Activated CD4-positive, alpha-beta T cell treated with anti-CD3 and anti-CD28 coated beads, Interleukin-2, Interleukin-4, amounts not matched to agents 100 ng/mL and 50 ng/mL, durations not matched to agents 16 hours and 8 hours (primary cell): ENCODE measurements at places on chromosomes 13 and 19.

- no peak for DNase-seq
Observed at GRCh38 chr13:104057861-104058260, 991.6 kb upstream of the SLC10A2 start.

DNA sequence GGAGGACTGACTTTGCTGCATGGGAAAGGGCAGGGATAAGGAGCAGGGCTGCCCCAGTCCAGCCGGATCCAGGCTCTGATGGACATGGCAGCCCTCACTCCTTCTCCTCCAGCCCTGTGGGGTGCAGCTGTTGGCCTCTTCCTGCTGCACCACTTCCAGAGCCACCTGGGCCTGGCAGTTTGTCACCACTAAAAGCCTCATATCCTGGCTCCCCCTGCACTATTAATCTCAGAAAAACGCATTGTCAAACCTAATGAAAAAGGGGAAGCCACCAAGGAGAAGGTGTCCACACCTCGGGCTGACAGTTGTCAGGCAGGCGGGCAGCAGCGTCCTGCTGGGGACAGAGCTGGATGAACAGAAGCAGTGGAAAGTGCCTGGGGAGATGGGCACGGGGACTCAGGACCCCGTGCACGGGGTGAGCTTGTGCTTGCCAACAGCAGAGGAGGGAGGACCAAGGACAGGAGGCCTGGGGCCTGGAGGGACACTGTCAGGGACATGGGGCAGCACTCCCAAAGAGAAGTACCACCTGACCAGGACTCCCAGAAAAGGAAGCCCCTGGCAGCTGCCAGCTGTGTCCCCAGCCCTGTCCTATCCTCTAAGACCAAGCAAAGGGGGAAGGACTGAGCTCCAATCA lies 151.1 kb upstream of the TSHZ3 start:
- DNase-seq, result no peak

DNA sequence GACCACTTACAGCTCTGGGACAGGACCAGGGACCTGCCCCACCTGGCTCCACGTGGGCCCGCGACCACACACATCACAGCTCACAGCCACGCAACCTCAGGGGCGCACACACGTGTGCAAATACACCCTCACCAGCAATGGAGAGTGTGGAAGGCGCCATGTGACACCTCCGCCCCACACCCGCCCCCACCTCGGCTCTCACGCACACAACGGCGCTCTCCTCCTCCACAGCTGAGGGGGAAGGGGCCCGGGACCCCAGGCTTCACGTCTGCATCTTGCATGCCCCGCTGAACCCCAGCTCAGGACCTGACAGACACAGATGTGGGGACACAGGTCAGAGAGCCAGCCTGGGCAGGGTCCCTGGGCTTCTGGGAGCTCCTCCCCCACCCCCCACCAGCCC lies 6.4 kb upstream of the SHISA7 start:
- DNase-seq, result no peak

- no peak for DNase-seq
Observed at GRCh38 chr19:46186717-46187101, 38.7 kb downstream of the IGFL2 start.

DNA sequence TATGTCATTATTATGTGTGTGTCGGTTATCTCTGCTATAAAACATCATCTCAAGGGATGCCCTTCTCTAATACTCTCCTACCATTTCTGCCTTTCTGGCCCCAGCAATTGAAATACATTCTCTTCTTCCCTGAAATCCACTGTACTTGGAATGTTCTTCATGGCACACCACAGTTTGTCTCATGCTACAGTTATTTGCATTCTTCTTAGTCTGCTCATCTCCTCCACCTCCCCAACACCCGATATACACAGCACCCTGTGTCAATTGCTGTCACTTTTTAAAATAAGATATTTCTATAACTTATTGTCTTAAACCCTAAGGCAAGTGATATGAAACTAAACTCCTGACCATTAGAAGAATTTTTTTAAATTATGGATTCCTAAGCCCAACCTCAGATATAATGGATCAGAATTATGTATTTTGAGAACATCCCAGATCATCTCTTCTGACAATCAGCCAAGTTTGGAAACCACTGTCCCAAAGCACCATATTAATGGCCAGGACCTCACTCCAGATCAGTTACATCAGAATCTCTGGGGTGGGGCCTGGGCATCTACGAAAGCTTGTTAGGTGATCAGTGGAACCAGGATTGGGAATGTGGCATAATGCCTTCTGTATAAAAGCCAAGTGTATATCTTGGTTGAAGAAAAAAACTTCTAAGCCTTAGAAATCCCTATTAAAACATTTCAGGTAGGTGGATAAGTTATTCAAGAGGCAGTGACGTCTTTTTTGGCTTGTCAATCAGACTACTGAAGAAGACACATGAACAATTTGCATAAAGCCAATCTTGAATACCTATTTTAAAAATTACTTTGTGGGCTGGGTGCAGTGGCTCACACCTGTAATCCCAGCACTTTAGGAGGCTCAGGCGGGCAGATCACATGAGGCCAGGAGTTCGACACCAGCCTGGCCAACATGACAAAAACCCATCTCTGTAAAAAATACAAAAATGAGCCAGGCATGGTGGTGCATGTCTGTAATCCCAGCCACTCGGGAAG lies 30.0 kb upstream of the KBTBD7 start:
- no peak for DNase-seq

DNA sequence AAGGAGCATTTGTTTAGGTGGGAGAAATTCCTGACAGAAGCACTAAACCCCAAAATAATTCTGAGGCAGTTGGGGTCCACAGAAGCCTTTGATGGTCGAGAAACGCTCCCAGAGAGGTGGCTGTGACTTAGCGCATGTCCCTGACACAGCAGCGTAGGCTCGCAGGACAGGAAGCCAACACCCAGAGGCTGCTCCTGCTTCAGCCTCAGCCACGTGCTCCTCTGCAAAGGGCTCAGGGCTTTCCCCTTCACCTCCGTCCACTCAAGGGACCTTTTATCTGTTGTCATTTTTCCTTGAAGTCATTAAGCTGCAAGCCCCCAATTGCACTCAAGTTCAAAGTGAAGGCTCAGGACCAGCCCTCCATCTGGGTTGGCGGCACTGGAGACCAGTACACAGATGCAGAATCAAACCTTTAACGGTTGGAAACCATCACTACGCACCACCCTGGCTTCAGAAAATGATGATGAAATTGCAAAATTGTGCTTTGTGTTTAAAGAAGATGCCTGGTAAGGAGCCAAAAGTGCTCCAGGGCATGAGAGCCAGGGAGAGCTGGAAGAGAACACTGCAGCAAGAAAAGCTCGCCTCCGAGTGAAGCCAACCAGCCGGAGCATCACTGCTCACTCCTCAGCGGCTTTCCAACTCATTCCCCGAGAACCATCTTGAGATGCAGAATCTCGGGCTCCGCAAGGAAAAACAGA lies 219.6 kb downstream of the RAP2A start:
- no peak for DNase-seq

DNA sequence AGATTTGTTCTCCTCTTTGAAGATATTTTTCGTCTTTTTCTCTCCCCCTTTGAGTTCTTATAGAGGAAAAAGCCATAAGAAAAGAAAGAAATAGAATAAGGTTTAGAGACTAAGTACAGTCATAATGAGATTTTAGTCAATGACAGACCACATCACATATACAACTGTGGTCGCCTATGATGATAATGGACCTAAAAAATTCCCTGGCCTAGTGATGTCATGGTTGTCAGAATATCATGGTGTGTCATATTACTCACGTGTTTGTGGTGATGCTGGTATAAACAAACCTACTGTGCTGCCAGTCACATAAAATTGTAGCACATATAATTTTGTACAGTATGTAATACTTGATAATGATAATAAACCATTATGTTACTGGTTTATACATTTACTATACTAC lies 1096.1 kb downstream of the OLFM4 start:
- DNase-seq, result no peak

DNA sequence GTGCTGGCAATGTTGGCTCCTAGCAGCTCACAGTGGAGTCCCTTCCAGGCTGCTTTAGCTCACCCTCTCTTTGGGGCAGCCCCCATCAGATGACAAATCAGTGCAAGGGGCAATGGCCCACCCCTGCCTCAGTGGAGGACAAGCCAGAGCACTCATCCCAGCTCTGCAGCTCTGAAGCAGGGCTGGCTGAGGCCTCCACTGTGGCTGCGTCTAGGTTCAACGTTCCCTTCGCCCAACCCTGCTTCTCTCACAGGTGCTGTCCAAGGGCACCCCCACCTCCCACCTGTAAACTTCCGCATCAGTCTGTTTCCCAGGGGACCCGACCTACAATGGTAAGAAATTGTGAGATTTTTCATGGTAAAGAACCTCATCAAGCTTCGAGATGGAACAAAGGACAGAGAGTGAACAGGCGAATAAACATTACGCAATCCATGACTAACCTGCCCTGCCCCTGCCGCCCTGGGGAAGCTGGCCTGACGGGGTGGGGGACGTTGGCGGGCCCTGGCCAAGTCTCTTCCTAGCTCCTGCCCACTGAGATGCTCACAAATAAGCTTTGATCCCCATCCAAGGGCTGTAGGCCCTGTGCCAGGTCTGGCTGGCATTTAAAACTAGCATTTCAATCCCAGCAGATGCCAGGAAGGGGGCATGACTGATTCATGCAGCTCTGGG lies 40.5 kb downstream of the DZIP1 start:
- no peak for DNase-seq

GRCh38 chr19:44498988-44499387 lies 1.3 kb downstream of the ZNF180 start:
- DNase-seq, result no peak
